Stimulated activated CD4-positive, alpha-beta T cell treated with anti-CD3 and anti-CD28 coated beads, Interleukin-1b, Interleukin-23, amount 100 ng/mL, for 1 hour (primary cell): ENCODE measurements at places on chromosomes 3 and 15.

- DNase-seq, result no peak
Observed at GRCh38 chr3:120488296-120488695, 37.5 kb upstream of the FSTL1 start.

DNA sequence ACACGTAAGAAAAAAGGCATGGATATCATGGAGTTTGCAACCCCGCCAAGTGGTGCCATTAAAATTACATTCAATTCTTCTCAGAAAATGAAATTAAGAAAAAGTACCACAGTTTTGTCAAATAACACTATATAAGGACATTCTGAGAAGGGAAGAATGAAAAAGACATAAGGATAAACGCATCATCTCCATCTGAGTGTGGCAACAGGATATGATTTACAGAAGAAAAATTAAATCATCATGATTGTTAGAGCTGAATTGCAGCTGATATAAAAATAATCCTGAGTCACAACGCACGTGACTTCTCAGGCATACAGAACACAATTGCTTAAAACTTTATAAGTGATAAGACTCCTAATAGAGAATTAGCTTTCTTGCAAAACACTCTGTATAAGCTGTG is 133.8 kb downstream of the GREM1 start:
- DNase-seq, result no peak

GRCh38 chr3:65262548-65262947 is 574.7 kb upstream of the ADAMTS9 start:
- no peak for DNase-seq

DNA sequence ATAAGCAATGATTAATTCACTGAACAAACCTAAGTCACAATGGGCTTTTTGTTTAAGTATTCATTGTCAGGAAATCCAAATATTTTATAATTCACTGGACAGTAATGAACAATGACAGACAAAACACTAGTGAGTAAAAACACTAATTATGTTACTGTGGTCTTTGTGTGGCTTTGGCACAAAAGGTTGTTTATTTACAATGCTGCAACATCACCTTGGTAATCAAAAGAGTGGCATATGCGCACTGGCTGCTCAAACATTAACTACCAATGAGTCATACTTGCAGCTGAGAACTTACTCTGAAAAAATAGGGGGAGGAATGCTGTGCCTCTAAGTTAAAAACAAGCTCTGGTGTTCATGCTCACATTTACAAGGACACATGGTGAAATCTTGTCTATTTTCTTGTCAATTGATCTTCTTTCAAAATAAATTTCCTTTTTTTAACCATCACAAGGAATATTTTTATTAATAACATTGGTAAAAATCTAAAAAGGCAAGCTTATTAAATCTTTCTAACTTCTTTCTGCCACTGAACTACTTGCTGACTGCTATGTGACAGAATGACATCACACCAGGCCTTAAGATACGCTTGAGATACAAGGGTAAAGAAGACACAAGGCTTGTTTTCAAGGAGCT is 85.2 kb upstream of the PPIB start:
- no peak for DNase-seq

GRCh38 chr15:36898536-36899126 is 201.7 kb downstream of the MEIS2 start:
- DNase-seq, result no peak

DNA sequence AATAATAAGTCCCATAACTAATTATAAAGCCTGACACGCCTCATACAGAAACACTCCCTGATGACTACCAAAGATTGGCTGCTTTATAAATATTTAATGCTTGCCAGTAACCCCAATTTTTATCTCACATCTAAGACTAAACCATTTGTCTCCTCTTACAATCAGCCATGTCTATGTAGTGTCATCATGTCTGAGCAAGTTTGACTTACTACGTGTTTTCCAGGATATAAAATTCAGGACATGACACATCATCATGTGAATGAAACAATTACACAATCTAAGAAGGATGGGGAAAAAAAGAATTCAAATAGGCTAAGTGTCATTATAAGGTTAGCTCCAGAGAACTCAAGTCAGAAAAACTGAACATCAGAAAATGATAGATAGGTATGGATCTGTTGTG is 208.7 kb downstream of the MECOM start:
- no peak for DNase-seq
